ENCODE measurements at places on chromosomes 1 and 21. TPM values are rescaled to one million over a fixed set of nuclear protein-coding genes. Genes with fewer than 3 reads are reported as not detected.

DNA sequence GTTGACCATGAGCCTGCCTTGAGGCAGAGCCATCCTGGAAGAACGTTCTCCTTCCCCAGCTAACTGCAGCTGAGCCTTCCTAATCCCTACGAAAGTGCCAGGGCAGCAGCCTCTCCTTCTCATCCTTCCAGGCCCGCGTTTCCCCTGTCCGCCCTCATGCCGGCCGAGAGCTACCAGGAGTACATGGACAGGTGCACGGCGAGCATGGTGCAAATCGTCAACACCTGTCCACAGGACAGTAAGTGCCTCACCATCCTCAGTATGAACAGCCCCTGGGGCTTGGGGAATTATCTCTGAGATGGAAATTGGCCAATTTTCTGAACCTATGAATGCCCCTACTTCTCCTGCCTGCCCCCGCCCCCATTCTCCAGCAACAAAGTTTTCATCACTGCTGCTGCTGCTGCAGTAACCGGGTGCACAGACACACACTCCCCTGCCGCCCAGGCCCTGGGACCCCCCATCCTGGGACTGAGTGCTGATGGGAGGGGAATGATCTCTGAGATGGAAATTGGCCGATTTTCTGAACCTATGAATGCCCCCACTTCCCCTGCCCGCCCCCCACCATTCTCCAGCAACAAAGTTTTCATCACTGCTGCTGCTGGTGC lies 39.6 kb downstream of the UBASH3A start:
- DNase-seq: no peak
- no peak overlapping the region for H3K4me3 ChIP-seq
- peak overlapping the region; percentile 56 for H3K27ac ChIP-seq
- H3K4me1 ChIP-seq: peaks cover 55% of the 10 kb centered on the region
- H3K27me3 ChIP-seq: no peaks in the 10 kb centered on the region

Gene SLC6A17
- not detected for total RNA-seq

DNA sequence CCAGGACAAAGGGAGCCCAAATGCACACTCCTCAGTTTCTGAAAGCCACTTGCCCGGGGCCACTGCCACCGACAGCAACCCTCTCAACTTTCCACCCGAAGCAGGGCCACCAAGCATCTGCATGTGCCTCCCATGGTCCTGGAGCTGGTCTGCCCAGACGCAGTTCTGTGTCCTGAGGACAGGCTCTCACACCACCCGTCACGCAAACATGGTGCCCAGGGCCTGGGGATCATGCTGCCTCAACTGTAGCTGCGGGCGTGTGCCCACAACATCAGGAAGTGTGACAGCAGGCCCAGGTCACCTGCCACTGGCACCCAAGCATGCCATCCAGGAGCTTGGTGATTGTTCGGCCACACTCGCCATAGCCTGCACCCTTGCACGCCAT lies 14.4 kb downstream of the GBP1 start:
- peaks cover 5% of the 10 kb centered on the region for H3K4me1 ChIP-seq
- H3K4me3 ChIP-seq: no peak overlapping the region
- no peak overlapping the region for H3K27ac ChIP-seq

DNA sequence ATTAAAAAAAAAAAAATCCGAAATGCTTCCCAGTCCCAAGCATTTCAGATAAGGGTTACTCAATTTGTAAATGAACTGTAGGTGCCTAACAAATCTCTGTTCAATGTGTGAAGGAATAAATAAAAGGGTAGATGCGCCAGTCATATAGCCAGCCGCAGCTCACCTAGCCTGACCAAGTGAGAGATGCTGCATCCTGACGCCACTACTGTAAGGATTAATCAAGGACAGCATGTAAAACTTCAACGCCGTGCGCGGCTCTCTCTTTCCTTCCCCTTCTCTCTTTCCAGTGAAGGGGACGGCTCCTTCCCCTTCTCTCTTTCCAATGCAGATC lies 441 bp downstream of the PPT1 start:
- H3K4me3 ChIP-seq: peak overlapping the region; percentile 88
- no peak for DNase-seq
- peaks cover 20% of the 10 kb centered on the region for H3K36me3 ChIP-seq

GRCh38 chr1:107972391-107973180 lies 7.6 kb upstream of the VAV3 start:
- H3K36me3 ChIP-seq: no peaks in the 10 kb centered on the region
- no peak overlapping the region for H3K4me3 ChIP-seq
- no peak for DNase-seq
- H3K27ac ChIP-seq: no peak overlapping the region
- H3K27me3 ChIP-seq: peaks cover 3% of the 10 kb centered on the region
- H3K4me1 ChIP-seq: no peaks in the 10 kb centered on the region

GRCh38 chr21:46017695-46018094 lies 36.1 kb downstream of the COL6A1 start:
- no peak overlapping the region for H3K27ac ChIP-seq
- H3K4me3 ChIP-seq: no peak overlapping the region
- no peak for DNase-seq
- no peaks in the 10 kb centered on the region for H3K4me1 ChIP-seq
- H3K36me3 ChIP-seq: no peaks in the 10 kb centered on the region

- H3K36me3 ChIP-seq: no peaks in the 10 kb centered on the region
- no peak overlapping the region for H3K27ac ChIP-seq
- H3K27me3 ChIP-seq: peaks cover 8% of the 10 kb centered on the region
- no peak overlapping the region for H3K4me3 ChIP-seq
These were observed 29.5 kb upstream of the ZNF496 start for GRCh38 chr1:247360991-247361731.

Gene MX2
- total RNA-seq: 56.0 TPM

GRCh38 chr1:86914998-86915736 lies 732 bp downstream of the HS2ST1 start:
- H3K27ac ChIP-seq: no peak overlapping the region
- no peak overlapping the region for H3K4me3 ChIP-seq
- peak; percentile 63 for DNase-seq
- peaks cover 22% of the 10 kb centered on the region for H3K36me3 ChIP-seq

GRCh38 chr1:173861731-173862145 lies 6.1 kb downstream of the GAS5 start:
- peak overlapping the region; percentile 40 for H3K27ac ChIP-seq
- peaks cover 66% of the 10 kb centered on the region for H3K36me3 ChIP-seq
- H3K27me3 ChIP-seq: no peaks in the 10 kb centered on the region
- DNase-seq: no peak
- H3K4me1 ChIP-seq: peaks cover 39% of the 10 kb centered on the region
- no peak overlapping the region for H3K4me3 ChIP-seq

DNA sequence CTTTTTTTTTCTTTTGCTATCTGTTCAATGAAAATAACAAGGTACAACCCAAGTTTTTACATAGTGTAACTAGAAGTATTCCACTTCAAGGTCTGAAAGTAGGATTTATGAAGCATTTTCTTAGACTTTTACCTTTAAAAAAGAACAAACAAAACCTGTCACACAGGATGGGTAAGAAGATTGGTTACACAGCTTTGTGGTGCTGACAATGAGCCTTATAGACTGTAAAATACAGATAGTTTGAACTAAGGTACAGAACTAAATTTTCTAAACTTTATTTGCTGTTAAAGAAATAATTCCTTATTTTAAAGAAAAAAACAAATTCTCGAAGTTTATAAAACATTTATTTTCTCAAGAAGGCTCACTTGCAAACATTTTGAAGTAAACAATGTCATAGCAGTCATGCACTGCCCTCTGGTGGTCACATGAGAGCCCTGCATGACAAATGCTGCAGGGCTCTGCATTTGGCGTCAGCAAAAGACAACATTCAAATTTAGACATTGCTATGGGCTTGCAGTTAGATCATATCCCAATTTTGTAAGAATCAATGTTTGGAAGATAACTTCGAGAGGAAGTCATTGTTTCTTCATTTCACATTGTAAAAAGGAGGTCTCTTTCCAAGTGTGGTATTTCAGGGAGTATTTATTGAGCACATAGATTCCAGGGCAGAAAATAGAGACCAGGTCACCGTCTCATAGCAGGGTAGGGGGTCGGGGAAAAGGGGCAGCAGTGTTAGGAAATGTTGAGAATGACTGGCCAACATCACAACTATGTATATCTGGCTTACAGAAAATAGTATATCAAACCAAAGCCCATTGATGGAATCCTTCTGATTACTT lies 115.3 kb upstream of the FMN2 start:
- no peak overlapping the region for H3K4me3 ChIP-seq
- H3K27me3 ChIP-seq: no peaks in the 10 kb centered on the region
- H3K36me3 ChIP-seq: no peaks in the 10 kb centered on the region
- H3K27ac ChIP-seq: no peak overlapping the region

Gene ITPKB
- 47.4 TPM for total RNA-seq

Gene S100A10
- 571 TPM for total RNA-seq

GRCh38 chr1:49728377-49728776 lies 295.4 kb downstream of the AGBL4 start:
- no peak overlapping the region for H3K4me3 ChIP-seq
- H3K36me3 ChIP-seq: no peaks in the 10 kb centered on the region
- no peak overlapping the region for H3K27ac ChIP-seq
- no peaks in the 10 kb centered on the region for H3K27me3 ChIP-seq

- H3K27ac ChIP-seq: no peak overlapping the region
- no peaks in the 10 kb centered on the region for H3K4me1 ChIP-seq
- H3K27me3 ChIP-seq: peaks cover 17% of the 10 kb centered on the region
- H3K36me3 ChIP-seq: no peaks in the 10 kb centered on the region
- no peak overlapping the region for H3K4me3 ChIP-seq
- DNase-seq: no peak
These were observed 41.7 kb downstream of the EVI5 start for GRCh38 chr1:92743221-92743620.

GRCh38 chr1:195738966-195739650 lies 869.1 kb downstream of the KCNT2 start:
- no peak for DNase-seq
- H3K4me3 ChIP-seq: no peak overlapping the region
- no peaks in the 10 kb centered on the region for H3K36me3 ChIP-seq
- H3K4me1 ChIP-seq: no peaks in the 10 kb centered on the region
- H3K27ac ChIP-seq: no peak overlapping the region

Gene HSD3B1
- total RNA-seq: not detected

Measured in activated CD8-positive, alpha-beta T cell treated with anti-CD3 and anti-CD28 coated beads, Interleukin-2, amount 10 ng/mL, durations not matched to agents 7 days and 5 days (primary cell).